ENCODE measurements at places on chromosomes 12 and 14.

DNA sequence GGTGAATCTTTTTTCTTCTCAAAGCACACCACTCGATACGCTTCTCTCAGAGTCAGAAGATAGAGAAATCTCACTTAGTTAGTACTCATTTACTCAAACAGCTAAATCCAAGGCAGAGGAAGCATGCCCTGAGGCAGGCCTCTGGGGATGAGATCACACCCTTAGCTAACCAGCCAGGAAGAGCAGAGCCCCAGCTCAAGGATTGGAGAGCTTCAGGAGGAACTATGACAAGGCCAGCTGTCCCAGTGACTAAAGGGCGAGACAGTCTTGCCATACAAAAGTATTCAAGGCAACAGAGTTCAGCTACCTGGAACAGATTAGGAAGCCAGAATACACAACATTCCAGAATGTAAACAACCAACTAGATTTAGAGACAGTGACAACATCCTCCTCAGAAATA, 197.7 kb upstream of the CCDC196 start:
- no peak for DNase-seq

DNA sequence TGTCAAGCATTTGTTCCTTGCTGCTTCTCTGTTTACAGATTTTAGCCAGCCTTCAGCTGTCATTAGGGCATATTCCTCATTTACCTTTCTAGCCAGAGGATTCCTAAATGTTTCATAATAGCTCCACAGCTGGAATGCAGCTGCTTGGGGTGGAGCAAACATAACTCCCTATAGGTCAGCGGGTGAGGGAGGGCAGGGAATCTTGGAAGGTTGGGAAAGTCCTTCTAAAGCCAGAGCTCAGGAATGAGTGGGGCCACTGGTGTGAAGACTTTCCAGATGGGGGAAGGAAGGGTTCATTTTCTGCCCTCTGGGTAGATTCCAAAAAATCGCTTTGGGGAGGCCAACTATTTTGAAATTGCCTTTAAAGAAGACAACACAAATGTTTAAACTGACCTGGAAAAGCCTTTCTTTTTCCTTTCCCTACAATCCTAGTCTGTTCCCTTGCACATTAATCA, 16.3 kb upstream of the IRF2BPL start:
- no peak for DNase-seq

- no peak for DNase-seq
These were observed 1493.6 kb downstream of the AACS start for GRCh38 chr12:126558810-126559209.

DNA sequence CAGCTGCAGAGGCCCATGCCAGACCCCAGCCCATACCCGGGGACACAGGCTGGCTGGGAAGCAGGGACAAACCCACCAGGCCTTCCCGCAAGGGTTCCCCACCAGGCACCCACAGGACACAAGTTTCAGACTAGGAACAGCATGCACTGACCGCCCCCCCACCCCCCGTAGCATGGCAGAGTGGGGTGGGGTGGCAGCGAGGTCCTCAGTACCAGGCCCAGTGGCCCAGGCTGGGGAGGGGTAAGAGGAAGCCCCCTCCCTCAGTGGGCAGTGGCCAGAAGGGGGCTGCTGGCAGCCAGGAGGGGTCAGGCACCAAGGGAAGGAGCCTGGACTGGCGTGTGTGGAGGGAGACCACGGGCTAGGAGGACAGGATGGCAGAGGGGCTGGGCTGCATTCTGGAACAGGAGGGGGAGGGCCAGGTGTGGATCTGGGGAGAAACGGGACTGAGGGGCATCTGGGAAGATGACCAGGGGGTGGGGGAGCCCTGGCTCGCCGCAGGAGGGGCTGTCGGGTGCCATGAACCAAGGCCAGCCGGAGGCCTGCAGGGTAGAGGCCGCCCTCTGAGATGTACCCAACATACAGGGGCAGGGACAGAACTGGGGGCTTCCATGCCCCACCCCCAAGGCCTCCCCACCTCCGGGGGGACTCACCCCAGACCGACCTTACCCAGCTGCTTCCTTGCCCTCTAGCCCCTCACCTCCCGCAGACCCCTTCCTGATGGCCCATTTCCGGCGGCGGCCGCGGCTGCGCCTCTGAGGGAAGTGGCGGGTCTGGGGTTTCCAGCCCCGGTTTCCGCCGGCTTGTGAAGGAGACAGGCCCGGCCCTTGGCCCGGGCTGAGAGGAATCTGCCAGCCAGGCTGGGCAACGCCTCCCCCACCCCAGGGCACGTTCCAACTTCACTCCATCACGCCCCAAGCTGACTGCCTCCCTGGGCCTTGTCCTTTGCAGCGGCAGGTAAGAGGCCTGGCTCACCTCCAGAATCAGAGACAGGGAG, 5.6 kb upstream of the JAG2 start:
- no peak for DNase-seq

DNA sequence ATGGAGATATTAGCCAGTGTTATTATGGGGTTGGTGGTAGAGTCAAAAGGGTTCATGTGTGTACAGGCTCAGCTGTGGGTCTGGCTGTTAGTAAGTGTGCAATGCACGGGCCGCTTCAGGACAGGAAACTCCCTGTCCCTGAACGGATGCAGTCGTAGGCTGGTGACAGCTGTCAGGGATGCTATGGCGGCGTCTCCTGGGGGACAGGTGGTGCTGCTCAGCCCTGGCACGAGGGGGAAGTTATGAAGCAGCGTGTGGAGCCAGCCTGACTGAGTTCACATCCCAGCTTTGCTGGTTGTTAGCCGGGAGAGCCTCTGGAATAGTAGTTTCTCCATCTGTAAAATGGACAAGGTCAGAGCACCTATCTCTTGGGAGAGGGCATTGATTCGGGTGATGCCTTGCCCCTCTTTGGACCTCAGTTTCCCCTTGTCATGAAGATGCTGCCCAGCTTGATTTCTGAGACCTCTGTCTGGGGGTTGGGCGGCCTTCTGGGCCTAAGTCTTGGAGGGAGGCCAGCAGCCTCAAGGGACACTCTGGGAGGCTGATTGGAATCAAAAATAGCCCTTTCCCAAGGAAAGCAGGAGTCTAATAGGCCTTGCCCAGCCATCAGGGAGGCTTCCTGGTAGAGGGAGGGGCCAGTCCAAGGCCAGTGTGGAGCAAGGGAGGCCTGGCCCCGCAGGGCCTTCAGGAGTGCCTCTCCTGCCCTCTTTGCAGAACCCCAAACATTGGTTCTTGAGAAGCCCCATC, 7.1 kb downstream of the ASB2 start:
- DNase-seq = no peak
